ENCODE measurements at places on chromosomes 4 and X.
A peak's percentile ranks its signal among the peaks of the same experiment; 100 is the strongest.

DNA sequence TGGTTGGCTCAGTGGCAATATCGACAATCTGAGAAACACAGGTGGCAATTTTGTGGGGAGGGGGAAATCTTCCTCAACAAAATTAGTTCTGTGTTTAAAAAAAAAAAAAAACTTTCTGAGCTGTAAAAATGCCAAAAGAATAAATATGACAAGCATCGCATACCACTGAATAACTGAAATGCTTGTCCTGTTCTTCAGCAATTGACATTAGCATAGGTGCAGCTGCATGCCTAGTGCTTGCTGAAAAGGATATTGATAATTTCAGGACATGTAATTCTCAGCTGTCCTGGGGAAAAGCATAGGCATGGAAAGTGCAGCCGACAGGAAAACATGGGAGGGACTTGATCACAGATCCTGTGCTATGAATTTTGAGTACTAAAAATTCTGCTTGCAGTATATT is 147.2 kb downstream of the SOWAHB start:
- no peak for DNase-seq

- DNase-seq: no peak
Observed at GRCh38 chr4:105963461-105964400, 68.5 kb downstream of the NPNT start.

GRCh38 chrX:6225911-6226595 is 2.6 kb downstream of the NLGN4X start:
- no peak for DNase-seq

- DNase-seq: no peak
Observed at GRCh38 chrX:30680618-30681017, 27.4 kb downstream of the GK start.

DNA sequence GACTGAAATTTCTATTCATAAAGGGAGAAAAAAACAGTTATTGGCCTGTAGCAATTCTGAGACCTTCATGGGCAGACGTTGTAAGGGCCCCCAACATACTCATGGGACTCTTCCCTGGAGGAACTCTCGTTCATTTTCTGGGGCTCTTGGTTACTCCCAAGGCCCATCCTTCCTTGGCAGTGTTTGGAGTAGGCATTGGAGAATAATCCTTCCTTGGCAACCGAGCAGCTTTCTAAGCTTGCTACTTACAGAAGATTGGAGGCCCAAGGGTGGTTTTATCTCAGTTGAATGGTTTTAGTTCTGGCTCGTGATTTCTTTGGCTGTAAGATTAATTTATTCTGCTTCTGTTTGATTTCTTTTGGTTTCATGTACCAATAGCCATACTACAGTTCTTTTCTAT is 50.4 kb downstream of the ALG13 start:
- no peak for DNase-seq

DNA sequence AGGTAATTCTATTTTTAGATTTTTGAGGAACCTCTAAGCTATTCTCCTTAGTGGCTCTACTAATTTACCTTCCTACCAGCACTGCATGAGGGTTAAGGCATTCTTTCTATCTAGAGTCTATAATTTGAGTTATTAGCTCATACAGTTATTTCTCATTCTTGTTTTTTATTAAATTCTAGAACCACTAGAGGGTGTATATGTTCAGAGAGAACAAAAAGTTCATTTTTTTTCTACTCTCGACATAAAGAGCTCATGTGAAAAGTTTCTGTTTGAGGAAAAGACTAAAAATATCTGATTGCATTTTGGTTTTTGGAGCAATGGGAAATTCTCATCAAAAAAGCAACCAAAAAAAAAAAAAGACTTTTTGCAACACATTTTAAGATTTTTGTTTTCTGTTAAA is 57.0 kb upstream of the LRAT start:
- DNase-seq: no peak

DNA sequence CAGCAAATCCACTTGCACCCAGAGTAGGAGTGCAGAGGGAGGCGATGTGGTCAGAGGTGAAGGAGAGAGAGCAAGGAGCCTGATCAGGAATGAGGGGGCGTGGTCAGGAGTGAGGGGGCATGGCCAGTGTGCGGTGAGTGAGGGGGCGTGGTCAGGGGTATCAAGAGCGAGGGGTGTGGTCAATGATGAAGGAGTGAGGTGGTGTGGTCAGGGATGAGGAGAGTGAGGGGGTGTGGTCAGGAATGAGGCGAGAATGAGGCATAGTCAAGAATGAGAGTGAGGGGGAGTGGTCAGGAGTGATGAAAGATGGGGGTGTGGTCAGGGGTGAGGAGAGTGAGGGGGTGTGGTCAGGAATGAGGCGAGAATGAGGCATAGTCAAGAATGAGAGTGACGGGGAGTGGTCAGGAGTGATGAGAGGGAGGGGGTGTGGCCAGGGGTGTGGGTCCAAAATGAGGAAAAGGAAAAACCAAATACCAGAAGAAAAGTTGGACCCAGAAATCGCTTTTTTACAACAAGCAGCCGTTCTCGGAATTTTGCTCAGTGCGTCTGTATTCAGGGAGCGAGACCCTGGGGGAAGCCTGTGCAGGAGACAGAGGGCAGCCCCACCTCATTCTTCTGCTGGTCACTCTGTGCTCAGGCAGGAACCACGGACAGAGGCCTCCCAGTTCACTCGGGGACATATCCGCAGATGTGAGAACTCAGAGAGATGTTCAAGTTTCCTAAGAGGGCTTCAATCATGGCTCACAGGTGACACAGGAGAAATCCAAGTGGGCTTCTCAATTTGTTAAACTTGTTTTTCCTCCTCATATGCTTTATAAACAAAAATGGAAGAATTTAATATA is 47.5 kb downstream of the MAGEA1 start:
- no peak for DNase-seq

DNA sequence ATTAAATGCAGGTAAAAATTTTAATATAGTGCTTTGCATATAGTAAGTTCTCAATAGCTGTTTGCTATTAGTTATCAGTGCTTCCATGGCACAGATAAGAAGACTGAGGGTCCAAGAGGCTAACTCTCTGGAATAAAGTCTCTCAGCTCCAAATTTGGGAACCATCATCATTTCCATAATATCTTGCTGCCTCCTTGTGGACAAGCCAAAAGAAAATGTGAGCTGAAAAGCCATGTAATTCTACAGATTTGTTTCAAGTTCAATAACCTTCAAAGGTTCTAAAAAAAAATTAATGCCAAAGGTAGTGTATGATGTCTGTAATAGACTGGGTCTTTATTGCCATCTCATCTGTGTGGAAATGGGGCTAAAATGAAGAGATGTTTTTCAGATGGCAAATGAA is 136.9 kb upstream of the VCX start:
- no peak for DNase-seq

DNA sequence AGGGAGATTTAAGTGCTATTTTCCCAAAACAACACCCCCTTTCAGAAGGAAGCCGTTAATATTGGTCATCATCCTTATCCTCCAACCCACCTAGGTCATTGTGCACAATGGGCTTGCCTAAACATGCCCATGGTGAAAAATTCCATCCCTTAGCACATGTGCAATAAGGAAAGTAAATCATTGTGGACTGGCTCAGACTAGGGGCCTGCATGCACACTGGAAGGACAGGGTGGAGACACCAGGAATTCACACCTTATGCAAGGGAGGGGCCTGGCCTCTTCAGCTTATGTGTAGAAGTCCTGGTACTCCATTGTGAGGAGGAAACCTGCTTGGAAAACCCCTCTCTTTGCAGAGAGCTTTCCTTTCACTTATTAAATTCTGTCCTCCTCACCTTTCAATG is 311.4 kb upstream of the NDST4 start:
- DNase-seq: no peak

GRCh38 chr4:87051121-87051713 is 116.4 kb downstream of the AFF1 start:
- DNase-seq: no peak

GRCh38 chr4:55979562-55979961 is 30.8 kb downstream of the CEP135 start:
- no peak for DNase-seq

DNA sequence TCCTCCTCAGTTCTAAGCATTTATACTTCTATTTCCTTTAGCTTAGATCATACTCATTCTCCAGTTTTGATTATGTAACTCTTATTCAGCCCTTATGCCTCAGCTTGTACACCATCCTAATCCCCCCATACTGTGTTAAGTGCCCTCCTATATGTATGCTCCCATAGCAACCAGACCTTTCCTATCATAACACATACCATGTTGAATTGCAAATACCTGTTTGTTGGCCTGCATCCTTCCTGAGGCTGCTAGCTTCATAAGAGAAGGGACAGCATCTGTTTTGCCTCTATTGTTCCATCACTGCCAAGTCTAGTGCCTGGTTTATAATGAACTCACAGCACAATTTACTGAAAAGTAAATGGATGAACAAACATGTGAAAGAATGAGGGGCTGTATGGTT is 443.7 kb downstream of the CENPC start:
- no peak for DNase-seq

GRCh38 chr4:76562161-76562560 is 127.1 kb downstream of the SHROOM3 start:
- DNase-seq: no peak

- no peak for DNase-seq
Observed at GRCh38 chr4:184668511-184669114, 19.1 kb downstream of the PRIMPOL start.

DNA sequence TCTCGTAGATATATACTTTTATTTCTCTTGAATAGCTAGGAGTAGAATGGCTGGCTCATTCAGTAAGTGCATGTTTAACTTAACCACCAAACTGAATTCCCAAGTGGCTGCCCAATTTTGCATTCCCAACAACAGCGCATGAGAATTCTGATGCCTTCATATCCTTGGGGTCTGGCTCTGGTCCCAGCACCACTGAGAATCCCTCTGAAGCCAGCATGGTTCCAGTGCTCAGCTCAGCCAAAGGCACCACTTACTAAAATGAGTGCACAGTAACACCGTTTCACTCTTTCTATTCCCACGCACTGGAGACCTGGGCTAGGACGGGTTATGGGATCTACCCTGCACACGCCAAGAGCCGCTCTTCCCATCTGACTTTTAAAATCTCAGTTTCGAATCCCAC is 60.4 kb downstream of the CASP3 start:
- DNase-seq: no peak

DNA sequence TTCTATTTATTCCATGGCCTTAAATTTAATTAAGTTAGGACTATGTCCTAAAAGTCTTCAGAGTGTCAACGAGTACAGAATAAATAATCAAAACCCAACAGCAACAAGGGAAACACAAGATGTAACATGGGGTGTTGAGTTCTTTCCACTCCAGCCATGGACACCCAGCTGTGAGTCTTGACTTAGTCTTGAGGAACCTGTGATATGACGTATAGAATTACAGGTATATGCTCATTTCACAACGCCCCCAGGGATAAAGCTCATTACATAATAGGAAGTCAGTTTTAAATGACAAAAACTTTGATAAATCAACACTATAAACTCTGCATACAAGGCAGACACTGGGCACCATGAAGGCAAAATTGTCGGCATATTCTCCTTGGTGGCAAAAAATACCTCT is 200.0 kb upstream of the CASK start:
- DNase-seq: no peak

DNA sequence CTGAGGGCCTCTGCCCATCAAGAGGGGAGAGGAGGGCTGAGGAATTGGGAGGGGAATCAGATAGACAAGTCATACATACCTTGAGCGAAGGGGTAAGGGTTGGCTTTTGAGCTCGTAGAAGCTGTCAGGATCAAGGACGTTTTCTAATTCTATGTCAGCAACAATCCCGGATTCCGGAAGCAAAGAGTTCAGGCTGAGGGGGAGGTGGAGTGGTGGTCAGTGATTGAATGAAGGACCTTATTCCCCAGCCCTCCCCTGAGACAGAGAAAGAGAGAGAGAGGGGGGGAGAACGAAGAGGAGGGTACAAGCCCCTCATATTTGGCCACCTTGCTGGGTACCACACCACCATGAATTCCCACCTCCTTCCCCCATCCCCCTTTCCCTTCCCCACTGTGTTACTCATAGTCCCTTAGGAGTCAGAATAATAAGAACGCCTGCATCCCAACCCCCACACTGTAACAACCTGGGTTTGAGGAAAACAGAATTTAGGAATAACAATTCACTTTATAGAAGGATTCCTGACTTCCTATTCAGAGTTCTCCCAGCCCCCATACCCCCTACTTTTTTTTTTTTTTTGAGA is 2.7 kb downstream of the TFE3 start:
- no peak for DNase-seq

- no peak for DNase-seq
Observed at GRCh38 chr4:61657016-61657415, 456.9 kb downstream of the ADGRL3 start.

DNA sequence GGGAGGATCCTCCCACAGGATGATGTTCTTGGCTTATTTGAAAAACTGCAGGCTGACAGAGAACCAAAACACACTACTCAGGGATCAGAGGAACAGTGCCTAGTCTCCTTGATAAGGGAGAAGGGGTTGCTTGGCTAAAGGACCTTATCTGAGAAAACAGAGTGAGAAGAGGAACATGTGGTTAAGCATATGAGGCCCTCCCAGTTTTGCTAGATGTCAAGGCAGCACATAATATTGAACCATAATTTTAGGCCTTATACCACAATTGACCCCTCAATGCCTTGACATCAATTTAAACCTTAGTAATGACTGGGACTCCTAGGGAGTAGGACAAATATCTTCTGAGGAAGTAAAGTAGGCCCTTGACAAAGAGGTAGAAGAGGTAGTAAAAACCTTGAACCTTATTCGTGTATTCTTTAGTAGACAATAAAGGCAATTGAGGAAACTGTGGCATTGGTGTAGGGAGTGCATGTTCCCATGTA is 79.3 kb downstream of the TEX13C start:
- DNase-seq: no peak

- DNase-seq: no peak
Observed at GRCh38 chrX:38271154-38271716, 50.6 kb upstream of the SRPX start.

DNA sequence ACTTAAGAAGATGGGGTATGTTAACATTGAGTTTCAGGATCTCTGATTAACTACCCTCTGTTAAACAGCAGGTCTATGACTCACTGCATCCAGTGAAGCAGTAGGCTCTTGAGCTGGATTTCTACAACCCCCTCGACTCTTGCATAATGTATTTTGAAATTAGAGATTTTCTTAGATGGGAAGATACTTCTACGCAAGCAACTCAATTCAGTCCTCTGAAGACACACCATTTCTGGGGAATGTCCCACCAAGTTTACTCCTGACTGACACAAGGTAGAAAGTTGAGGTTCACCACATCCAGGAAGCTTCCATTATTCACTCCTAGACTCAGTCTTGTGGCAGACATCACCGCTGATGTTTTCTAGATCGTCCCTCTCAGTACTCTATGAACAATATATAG is 12.9 kb downstream of the PALLD start:
- DNase-seq: peak; percentile 4

DNA sequence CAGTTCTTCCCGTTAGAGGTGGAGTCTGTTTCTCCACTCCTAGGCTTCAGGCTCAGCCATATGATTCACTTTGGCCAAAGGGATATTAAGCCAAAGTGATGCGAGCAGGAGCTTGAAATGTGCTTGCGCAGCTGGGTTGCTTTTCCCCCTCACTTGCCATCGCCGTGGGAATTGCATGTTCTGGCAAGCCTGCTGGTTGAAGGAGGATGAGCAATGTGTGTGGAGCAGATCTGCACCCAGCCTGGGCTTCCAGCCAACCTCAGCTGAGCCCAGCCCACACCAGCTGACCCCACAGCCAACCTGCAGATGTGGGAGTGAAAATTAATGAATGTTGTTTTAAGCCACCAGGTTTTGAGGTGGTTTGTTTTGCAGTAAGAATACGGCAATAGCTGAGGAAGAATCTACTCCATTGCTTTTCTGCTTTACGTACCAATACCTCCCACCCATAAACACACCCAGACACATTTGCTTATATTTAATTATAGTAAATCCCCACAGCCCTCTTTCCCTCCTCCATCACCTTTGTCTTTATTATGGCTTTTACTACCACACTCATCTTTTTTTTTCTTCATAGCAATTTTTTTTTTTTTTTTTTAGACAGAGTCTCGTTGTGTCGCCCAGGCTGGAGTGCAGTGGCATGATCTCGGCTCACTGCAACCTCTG is 132.8 kb upstream of the FUNDC1 start:
- DNase-seq: no peak

All from stimulated activated CD4-positive, alpha-beta T cell treated with anti-CD3 and anti-CD28 coated beads, Interleukin-1b, Interleukin-23, amount 100 ng/mL, for 24 hours (primary cell).